ENCODE measurements at places on chromosomes 5 and 9.

DNA sequence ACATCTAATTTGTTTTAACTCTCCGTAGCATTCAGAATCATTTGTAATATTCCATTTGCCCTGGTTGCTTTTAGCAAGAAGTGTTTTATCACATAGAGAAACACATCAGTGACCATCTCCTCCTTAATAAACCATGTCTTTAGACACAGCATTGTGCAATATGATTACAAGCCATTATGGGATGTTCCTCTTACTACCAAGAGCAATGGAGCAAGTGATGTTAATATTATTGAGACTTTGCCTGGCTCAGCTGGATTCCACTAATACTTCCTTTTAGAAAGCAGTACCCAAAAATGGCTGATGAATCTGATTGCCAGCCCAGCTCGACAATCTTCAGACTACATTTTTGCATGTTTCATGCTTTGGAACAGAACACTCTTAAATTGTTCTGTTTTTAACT is 364.2 kb downstream of the OSTF1 start:
- DNase-seq: no peak

- DNase-seq: no peak
Measured at GRCh38 chr5:152650413-152650812, 245.3 kb upstream of the NMUR2 start.

DNA sequence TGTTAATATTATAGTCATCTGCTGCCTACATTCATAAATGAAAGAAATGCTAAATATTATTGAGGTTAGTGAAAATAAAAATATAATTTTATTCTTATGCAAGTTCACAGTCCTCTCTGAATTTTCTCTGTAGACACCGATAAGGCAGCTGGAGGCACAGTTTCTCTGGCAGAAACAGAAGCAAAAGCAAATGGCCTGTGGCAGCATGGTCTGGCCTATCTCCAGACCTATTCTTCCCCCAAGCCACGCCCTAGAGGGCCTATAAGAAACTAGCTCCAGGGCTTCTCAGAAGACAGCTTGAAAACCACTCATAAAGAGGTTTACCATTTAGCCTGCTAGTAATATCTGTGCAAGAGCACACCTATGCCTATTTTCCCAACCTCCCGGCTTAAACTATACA is 28.4 kb downstream of the MRPS27 start:
- no peak for DNase-seq

DNA sequence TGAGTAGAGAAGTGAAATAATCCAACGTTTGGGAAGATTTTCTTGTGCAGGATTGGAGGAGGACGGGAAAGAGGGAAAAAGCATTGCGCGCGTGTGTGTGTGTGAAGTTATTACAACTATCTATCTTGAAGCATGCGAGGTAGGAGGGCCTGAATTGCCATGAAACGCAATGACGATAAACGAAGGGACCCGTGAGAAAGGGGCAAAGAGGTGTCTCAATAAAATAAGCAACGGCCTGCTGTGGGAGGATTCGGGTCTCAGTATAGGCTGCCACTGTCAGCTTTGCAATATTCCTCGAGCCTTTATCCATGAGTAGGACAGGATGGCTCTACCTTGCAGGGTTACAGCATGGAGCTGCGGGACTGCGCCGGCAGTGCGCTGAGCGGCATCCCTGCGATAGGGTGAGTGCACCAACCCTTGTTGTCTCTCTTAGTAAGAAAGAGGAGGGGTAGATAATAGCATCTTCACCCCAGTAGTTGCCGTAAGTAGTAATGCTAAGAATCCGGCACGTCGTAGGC is 631 bp upstream of the RCL1 start:
- no peak for DNase-seq

- no peak for DNase-seq
Measured at GRCh38 chr9:14423815-14424261, 109.9 kb upstream of the NFIB start.

- no peak for DNase-seq
Measured at GRCh38 chr9:94860678-94861588, 134.4 kb downstream of the AOPEP start.

GRCh38 chr5:89105836-89106235 is 222.9 kb upstream of the MEF2C start:
- no peak for DNase-seq

- DNase-seq: no peak
Measured at GRCh38 chr9:129712634-129713401, 40.0 kb downstream of the PTGES start.

DNA sequence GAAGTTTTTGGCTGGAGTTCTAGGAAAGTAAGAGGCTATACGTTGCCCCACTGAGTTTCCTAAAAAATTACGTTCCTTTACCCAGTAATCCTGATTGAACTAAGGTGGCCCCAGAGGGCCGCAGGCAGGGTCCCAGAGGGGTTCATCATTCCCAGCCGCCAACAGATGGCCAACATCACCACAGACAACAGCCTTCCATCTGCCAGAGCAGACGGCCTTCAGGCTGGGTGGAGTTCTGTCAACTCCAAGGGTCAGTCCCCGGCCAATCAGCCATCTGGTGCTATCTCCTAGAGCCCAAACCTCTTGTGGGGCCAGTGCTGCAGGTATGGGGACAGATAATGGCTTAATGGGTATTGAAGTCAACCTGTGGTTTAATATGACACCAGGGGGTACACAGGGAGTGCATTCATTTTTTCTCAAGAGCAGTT is 30.4 kb downstream of the TBC1D2 start:
- DNase-seq: no peak

Data from progenitor cell of endocrine pancreas (in vitro differentiated cells).